Activated CD4-positive, alpha-beta T cell treated with anti-CD3 and anti-CD28 coated beads, Interleukin-2, amount 50 U/mL, for 24 hours (primary cell): ENCODE measurements at places on chromosomes 7 and 10.

GRCh38 chr7:13976594-13976993 lies 12.9 kb downstream of the ETV1 start:
- DNase-seq, result no peak

GRCh38 chr10:95513941-95514392 lies 47.2 kb downstream of the SORBS1 start:
- DNase-seq, result no peak

DNA sequence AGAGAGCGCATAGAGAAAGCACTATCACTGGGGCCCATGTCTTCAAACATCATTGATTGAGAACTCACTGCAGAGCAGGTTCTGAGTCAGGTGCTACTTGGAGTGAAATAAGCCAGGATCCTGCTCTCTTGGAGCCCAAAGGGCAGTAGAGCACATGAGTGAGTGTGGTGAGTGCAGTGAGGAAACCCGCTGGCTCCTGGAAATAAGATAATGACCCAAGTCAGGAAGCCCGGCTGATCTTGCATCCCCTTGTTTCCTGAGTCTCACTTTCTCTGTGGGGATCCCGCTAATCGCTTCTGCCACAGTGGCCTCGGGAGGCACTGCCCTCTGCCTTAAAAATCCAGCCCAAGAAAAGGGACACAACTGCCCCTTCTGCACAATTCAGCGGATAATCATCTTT lies 7.1 kb upstream of the FAM107B start:
- DNase-seq, result no peak

DNA sequence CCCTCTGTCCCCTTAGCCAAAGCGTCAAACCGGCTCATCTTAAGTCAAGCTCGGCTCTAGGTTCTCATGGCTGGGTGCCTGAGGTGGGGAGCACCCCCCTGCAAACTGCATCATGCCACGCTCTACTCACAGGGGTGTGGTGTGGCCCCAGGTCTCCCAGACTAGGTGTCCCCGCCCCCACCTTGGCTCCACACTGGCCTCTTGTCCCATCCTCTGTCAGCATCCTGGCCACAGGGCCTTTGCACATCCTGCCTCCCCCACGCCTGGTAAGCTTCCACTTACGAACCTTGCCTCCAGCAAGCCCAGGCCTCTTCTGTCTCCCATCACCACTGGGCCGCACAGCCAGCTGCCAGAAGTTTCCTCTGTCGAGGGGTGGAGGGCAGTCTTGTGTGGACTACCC lies 20.2 kb upstream of the GRIFIN start:
- no peak for DNase-seq
